NCI-H1436 treated with DMSO at 0.1 percent for 48 hours (cell line): ENCODE measurements at places on chromosomes 7 and 10.

- DNase-seq: no peak
Measured at GRCh38 chr10:55024713-55025112, 223.7 kb upstream of the PCDH15 start.

- DNase-seq: no peak
Measured at GRCh38 chr7:93574269-93574645, 267 bp downstream of the CALCR start.

DNA sequence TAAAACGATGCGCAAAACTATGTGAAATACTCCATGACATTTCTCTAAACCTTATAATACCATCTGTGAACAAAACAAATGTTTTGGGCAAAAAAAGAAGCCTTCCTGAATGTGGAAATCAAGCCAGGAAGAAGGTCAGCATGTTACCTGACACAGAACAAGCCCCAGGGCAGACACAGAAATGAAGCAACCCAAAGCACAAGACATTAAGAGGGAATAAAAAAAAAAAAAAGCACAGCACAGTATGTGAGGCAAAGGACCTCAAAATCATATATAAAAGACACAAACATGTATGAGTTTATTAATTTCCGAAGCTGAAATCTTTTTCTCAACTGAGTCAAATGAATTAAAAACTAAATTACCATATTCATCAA, 161.8 kb downstream of the SKIDA1 start:
- DNase-seq: no peak

GRCh38 chr7:121395494-121395960, 581 bp downstream of the FAM3C start:
- DNase-seq: no peak

DNA sequence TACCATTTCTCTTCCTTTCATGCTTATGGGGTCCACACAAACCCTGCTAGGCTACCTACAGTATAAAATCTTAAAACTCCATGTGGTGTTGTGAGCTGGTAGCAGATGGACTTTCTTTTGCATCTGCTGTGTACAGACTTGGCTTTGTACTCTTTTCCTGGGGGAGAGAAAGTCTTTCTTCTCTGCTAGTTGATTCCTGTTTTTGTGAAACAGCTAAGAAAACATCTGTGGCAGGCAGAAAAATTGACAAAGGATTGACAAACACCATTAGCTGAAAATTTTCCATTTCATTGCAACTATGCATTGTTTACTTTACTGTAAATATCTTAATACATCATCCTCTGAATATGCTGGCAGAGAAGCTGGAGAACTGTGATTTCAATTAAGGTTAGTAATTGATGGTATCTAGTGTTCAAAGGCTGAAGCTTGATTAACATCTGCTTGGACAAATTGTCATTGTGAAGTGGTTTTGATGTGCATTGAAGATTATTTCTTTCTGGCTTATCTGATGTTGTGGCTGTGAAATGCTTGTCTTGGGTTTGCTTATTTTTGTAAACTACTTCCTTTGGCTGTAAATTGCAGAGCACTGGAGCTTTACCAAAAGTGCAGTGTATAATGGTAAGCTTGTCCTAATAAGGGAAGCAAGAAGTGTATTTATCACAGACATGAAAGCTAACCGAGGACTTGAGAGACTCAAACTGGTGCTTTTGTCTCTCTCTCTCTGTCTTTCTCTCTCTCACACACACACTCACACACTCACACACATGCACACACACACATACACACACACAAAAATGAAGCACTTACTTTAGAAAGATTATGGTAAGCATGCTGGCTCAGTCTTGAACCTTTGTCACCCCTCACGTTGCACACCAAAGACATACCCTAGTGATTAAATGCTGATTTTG, at the start of gene FOXP2:
FOXP2 (plus strand) TSS at position 660 of the 908 bp plus-strand sequence. CDS start 11,697 bp downstream, outside the sequence.
- no peak for DNase-seq

DNA sequence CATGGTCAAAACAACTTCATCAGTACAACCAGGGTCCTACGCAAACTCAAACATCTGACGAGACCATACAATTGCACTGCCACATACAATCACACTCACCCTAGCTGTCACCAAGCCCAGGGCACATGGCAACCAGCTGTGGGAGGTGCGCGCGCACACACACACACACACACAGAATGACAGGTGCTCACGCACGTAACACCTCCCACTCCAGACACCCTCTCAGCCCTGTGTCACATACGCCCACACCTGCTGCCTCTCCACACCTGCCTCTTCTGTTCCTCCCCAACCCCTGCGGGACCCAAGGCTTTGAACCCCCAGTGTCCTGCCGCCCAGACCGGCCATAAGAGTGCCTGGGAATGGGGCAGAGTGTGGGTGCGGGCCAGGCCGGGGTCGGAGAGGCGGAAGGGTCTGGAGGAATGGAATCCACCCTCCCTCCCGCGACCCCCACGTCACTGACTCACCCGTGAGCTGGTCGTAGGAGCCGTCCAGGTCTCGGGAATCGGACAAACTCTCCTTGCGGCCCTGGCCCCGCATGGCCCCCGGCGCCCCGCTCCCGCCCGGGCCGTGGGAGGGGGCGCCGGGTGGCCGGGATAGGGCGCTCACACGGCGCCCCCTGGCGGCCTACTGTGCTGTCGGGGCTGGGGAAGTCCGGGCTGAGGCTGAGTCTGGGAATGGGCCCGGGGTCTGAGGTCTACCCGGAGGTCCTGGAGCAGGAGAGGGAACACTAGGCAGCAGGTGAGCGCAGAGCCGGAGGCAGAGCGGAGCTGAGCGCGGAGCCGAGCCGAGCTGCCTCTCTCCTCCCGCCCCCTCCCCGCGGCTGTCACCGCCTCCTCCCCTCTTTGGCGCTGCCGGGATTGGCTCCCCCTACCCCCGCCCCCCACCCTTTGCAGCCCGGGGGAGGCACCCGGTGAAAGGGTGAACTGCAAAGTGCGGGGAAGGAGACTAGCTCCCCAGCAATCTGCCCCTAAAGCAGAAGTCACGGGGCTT, at the start of gene KCNIP2:
KCNIP2 (minus strand) TSS at position 769 of the 990 bp plus-strand sequence; CDS start at position 537, 232 bp downstream.
- no peak for DNase-seq

GRCh38 chr10:129779126-129780111, 184.7 kb downstream of the EBF3 start:
- no peak for DNase-seq

- DNase-seq: no peak
Measured at GRCh38 chr7:95213148-95213547, 111.2 kb downstream of the PON1 start.

DNA sequence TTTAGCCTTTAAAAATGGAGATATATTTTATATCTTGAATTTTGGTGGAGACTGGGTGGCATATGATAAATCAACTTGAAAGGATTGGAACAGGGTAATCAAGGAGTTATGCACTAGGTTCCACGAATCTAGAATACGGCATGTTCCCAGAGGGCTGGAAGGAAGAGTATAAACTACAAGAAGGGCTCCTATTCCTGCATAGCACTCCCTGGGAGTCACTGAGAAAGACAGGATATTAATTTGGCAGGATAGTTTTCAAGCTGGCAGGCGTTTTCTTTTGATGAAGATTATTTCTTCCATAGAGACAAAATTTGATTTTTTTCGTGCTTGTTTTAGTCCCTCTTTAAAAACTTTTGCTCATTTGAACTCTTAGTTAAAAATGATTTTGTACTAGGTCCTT, 119.7 kb downstream of the VWC2 start:
- DNase-seq: no peak

DNA sequence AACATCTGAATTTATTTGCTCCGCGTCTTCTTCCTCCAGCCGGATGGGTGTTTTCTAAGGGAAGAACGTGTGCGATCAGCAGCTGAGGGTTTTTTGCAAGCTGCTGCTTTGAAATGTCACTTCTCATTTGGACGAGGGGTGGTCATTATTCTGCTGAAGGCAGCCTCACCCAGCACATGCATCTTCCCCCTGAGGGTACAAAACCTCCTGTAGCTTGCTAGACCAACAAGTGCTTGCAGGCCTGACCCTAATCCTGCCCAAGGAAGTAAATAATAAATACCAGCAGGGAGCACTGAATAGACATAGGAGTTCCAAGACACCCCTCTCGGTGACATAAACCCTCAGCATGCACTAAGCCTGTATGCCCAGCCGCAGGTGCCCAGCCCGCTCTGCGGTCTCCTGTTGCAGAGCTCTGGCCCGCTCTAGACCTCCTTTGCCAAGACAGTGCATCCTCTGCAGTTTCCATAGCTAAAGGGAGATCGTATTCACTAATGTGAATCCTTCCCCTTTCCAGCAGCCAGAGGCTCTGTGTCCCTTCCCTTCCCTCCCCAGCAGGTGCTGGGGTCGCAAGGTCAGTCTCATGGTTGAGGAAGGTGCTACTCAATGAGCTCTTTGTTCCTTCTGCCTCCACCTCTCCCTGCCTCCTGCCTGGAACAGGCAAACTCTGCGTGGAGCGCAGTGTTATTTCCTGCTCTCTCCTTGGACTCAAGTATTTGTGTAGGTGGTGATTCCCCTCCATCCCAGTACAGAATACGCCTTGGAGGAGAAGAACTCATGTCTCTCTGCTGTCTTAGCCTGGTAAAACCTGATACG, 36.6 kb downstream of the SBDS start:
- no peak for DNase-seq

- no peak for DNase-seq
Measured at GRCh38 chr10:71372882-71373495, 23.7 kb upstream of the CDH23 start.

DNA sequence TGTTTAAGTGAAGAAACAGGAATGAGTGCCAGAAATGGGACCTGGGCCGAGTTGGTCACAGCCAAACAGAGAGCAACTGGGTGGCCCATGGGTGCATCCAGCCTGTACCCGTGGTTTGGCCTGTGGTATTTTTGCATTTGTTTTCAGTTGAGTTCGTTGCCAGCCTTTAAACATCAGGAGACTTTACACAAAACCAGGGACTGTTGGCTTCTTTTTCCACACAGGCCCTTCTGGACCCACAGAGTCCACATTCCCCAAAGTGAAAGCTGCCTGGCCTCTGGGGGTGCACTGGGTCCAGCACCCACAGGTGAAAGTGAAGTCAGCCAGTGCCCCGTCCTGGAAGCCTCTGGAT, 54.1 kb upstream of the TNS3 start:
- no peak for DNase-seq

- no peak for DNase-seq
Measured at GRCh38 chr7:7103343-7104313, 78.7 kb upstream of the C1GALT1 start.

- no peak for DNase-seq
Measured at GRCh38 chr10:49324711-49325110, 25.7 kb downstream of the C10orf71 start.

DNA sequence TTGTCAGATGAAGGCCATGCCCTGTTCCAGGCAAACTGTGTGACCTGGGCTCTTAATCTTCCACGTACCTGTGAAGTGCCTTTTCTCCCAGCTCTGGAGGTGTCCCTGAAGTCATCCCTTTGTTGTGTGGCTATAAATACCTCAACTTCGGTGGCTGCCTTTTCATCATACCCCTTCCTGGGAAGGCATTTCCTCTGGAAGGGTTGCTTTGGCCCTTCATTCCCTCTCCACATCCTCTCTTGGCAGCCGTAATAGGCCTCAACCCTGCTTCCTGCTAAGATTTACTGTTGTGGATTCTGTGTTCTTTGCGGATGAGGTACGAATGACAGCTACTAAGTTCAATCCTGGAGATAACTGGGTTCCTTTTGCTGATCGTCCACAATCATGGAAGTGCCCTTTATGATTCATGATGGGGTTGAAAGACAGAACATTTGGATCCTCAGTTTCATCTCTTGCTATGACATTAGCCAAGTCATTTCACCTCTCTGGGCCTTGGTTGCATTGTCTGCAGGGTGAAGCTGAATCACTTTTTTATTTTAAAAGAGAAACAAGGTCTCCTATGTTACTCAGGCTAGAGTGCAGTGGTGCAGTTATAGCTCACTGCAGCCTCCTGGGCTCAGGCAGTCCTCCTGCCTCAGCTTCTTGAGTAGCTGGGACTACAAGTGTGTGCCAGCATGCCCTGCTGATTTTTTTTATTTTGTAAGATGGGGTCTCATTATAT, 23.6 kb downstream of the FKBP6 start:
- no peak for DNase-seq

- DNase-seq: no peak
Measured at GRCh38 chr10:93992400-93993030, 1.2 kb upstream of the PLCE1 start.
